NCI-H187 (cell line): ENCODE measurements at places on chromosomes 7 and 10.

DNA sequence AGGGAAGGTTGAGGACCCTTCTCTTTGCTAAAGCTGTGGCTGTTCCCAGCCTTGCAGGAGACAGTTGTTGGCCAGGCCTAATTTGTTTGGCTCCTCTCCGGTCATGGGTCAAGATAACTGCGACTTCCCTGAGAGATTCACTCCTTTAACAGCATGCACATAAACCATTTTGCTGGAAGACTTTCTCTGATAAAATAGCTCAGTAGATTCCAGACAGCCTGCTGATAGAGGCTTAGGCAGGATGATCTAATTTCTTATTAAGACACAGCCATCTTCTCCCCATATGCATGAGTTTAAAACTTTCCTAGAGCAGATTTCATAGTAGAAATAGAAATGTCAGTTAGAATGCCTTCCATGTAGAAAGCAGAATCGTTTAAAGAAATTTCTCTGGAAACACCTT, 181.9 kb downstream of the WNT2 start:
- DNase-seq: no peak

- DNase-seq: no peak
Observed at GRCh38 chr10:17918187-17918903, 33.4 kb upstream of the SLC39A12 start.

- no peak for DNase-seq
Observed at GRCh38 chr7:91847876-91848588, 32.5 kb downstream of the MTERF1 start.

- DNase-seq: no peak
Observed at GRCh38 chr10:82160307-82160706, 285.3 kb downstream of the NRG3 start.

DNA sequence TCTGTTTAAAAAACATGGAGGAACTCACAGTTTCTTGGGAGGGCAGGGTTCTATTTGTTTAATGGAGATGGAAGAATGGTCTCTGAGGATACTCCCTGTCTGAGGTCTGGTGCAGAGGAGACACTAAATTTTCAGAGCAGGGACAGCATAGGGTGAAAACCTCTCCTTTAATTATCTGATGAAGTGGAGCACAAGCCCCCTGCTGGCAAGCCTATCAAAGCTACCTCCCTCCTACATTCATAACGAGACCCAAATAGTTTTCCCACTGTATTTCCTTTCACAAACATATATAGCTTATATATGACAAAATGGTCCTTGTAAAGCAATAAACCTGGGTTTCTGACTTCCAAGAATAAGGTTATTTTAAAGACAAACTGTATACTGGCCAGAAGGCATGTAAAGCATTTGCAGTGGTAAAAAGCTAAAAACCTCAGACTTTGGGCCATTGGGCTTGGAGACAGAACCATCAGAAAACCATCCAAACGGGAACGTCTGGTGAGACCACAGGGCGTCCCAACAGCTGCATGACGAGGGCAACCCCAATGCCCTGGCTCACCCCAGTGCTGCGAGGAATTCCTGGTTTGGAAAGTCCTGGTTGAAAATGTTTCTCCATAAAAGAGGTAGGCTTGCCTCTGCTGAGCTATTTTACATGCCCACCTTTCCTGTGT, 201.3 kb downstream of the FANK1 start:
- DNase-seq: no peak

GRCh38 chr7:129851809-129852208, 101.0 kb downstream of the UBE2H start:
- DNase-seq: no peak

GRCh38 chr10:29736366-29737073, 101.7 kb upstream of the SVIL start:
- DNase-seq: no peak

GRCh38 chr7:138328215-138328614, 131.8 kb upstream of the TRIM24 start:
- no peak for DNase-seq

GRCh38 chr10:77313066-77313750, 324.4 kb downstream of the KCNMA1 start:
- no peak for DNase-seq

GRCh38 chr10:73522263-73522662, 26.4 kb upstream of the PPP3CB start:
- DNase-seq: no peak

- no peak for DNase-seq
Observed at GRCh38 chr7:28954471-28954870, 3.7 kb downstream of the TRIL start.

GRCh38 chr10:125662584-125662983, 20.4 kb downstream of the TEX36 start:
- DNase-seq: no peak

DNA sequence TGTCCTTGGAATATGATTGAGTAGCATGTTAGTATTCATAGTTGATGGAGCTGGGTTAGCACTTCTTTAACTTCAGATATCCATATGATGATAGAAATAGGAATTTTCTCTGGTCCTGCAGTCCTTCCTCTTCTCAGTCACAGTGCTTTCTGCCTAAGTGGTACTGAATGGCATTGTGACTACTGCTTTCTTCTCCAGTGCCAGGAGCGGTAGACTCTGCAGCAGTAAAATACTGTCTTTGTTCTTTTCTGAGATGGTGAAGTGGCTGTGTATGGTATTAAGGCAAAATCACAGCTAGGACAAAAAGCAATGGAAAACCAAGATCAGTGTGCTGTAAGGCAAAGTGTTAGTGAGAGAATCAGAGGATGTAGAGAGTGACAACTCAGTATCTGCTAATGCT, 46.6 kb downstream of the C1GALT1 start:
- DNase-seq: no peak

GRCh38 chr10:92756201-92757065, 66.7 kb downstream of the HHEX start:
- no peak for DNase-seq

GRCh38 chr10:44908066-44908749, 2.9 kb upstream of the TMEM72 start:
- DNase-seq: no peak
